ENCODE measurements at places on chromosomes 12 and 14. TPM values are rescaled to one million over a fixed set of nuclear protein-coding genes. Genes with fewer than 3 reads are reported as not detected.

Gene POTEM
- not detected for polyA plus RNA-seq

- DNase-seq: no peak
Measured at GRCh38 chr12:67661311-67662021, 12.9 kb downstream of the DYRK2 start.

Gene SLC39A2
- not detected for polyA plus RNA-seq

- DNase-seq: no peak
Measured at GRCh38 chr12:24864796-24865125, 84.1 kb downstream of the BCAT1 start.

Gene SERPINA6
- 1.4 TPM for polyA plus RNA-seq

Gene TDRD9
- polyA plus RNA-seq: 1.6 TPM
